Activated CD8-positive, alpha-beta T cell treated with anti-CD3 and anti-CD28 coated beads for 36 hours (primary cell): ENCODE measurements at places on chromosomes 3 and 15. TPM values are rescaled to one million over a fixed set of nuclear protein-coding genes. Genes with fewer than 3 reads are reported as not detected.
A peak's percentile ranks its signal among the peaks of the same experiment; 100 is the strongest.

Gene RTP2
- total RNA-seq, result not detected

Gene DAZL
- not detected for total RNA-seq

Gene SAMMSON
- not detected for total RNA-seq

Gene NMD3
- total RNA-seq, result 73.0 TPM

Gene NSUN3
- 15.5 TPM for total RNA-seq

Gene WDR93
- total RNA-seq, result not detected

Gene SEMA3B
- 2.3 TPM for total RNA-seq

Gene ZIC4
- total RNA-seq, result not detected

GRCh38 chr3:157237886-157238285 is 77.9 kb upstream of the CCNL1 start:
- no peak for DNase-seq
- no peak overlapping the region for H3K27ac ChIP-seq
- no peaks in the 10 kb centered on the region for H3K27me3 ChIP-seq
- H3K4me3 ChIP-seq, result no peak overlapping the region
- peaks cover 5% of the 10 kb centered on the region for H3K4me1 ChIP-seq
- no peaks in the 10 kb centered on the region for H3K36me3 ChIP-seq

GRCh38 chr15:37149146-37149545 is 48.8 kb upstream of the MEIS2 start:
- H3K27ac ChIP-seq, result no peak overlapping the region
- H3K4me1 ChIP-seq, result no peaks in the 10 kb centered on the region
- peaks cover 3% of the 10 kb centered on the region for H3K27me3 ChIP-seq
- DNase-seq, result no peak

GRCh38 chr3:52507359-52507758 is 12.2 kb downstream of the STAB1 start:
- no peaks in the 10 kb centered on the region for H3K27me3 ChIP-seq
- no peaks in the 10 kb centered on the region for H3K36me3 ChIP-seq
- H3K4me3 ChIP-seq, result no peak overlapping the region
- H3K4me1 ChIP-seq, result no peaks in the 10 kb centered on the region

GRCh38 chr3:136166507-136166906 is 29.6 kb downstream of the MSL2 start:
- no peaks in the 10 kb centered on the region for H3K27me3 ChIP-seq
- H3K27ac ChIP-seq, result peak overlapping the region; percentile 57
- no peak overlapping the region for H3K4me3 ChIP-seq
- H3K36me3 ChIP-seq, result peaks cover 31% of the 10 kb centered on the region
- DNase-seq, result no peak

DNA sequence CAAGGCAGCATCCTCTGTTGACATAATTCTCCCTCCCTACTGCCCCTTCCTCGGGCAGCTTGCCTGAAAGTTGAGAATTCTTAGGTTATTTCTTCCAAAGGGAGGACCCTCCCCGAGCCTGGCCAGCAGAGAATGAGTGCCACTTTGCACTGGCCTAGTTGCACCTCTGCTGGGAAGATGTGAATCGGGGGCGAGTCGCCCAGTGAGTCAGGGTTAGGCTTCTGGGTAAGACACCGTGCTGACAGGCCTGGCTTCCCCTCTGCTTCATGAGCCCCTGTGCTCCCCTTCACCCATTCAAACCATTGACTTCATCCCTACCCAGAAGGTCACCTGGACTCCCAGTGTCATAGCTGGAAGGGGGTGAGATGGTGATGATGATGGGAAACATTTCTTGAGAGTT is 82.3 kb downstream of the AAGAB start:
- H3K4me3 ChIP-seq, result no peak overlapping the region
- H3K36me3 ChIP-seq, result peaks cover 16% of the 10 kb centered on the region
- no peaks in the 10 kb centered on the region for H3K27me3 ChIP-seq
- peak; percentile 37 for DNase-seq

GRCh38 chr3:140406655-140407054 is 271.2 kb upstream of the TRIM42 start:
- H3K4me1 ChIP-seq, result no peaks in the 10 kb centered on the region
- DNase-seq, result no peak
- no peak overlapping the region for H3K4me3 ChIP-seq
- no peak overlapping the region for H3K27ac ChIP-seq

GRCh38 chr15:40941068-40941527 is 12.0 kb downstream of the DLL4 start:
- peaks cover 32% of the 10 kb centered on the region for H3K4me1 ChIP-seq
- DNase-seq, result no peak
- no peaks in the 10 kb centered on the region for H3K36me3 ChIP-seq
- peak overlapping the region; percentile 18 for H3K27ac ChIP-seq

GRCh38 chr15:70792171-70792573 is 28.8 kb upstream of the UACA start:
- no peaks in the 10 kb centered on the region for H3K4me1 ChIP-seq
- no peak overlapping the region for H3K4me3 ChIP-seq
- no peak overlapping the region for H3K27ac ChIP-seq
- DNase-seq, result no peak

DNA sequence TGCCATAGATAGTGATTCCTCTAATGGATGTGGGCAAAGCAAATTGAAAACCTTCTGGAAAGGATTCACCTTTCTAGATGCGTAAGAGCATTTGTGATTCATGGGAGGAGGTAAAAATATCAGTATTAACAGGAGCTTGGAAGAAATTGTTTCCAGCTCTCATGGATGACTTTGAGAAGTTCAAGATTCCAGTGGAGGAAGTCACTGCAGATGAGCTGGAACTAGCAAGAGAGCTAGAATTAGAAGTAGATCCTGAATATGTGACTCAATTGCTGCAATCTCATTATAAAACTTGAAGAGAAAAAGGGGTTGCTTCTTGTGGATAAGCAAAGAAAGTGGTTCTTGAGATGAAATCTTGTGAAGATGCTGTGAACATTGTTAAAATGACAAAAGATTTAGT is 88.0 kb upstream of the ACKR4 start:
- H3K27me3 ChIP-seq, result no peaks in the 10 kb centered on the region
- no peak for DNase-seq
- H3K4me1 ChIP-seq, result no peaks in the 10 kb centered on the region

GRCh38 chr3:155946178-155946577 is 75.7 kb downstream of the GMPS start:
- no peak overlapping the region for H3K27ac ChIP-seq
- H3K4me3 ChIP-seq, result no peak overlapping the region
- no peak for DNase-seq
- peaks cover 10% of the 10 kb centered on the region for H3K36me3 ChIP-seq
- H3K27me3 ChIP-seq, result no peaks in the 10 kb centered on the region
- H3K4me1 ChIP-seq, result no peaks in the 10 kb centered on the region

DNA sequence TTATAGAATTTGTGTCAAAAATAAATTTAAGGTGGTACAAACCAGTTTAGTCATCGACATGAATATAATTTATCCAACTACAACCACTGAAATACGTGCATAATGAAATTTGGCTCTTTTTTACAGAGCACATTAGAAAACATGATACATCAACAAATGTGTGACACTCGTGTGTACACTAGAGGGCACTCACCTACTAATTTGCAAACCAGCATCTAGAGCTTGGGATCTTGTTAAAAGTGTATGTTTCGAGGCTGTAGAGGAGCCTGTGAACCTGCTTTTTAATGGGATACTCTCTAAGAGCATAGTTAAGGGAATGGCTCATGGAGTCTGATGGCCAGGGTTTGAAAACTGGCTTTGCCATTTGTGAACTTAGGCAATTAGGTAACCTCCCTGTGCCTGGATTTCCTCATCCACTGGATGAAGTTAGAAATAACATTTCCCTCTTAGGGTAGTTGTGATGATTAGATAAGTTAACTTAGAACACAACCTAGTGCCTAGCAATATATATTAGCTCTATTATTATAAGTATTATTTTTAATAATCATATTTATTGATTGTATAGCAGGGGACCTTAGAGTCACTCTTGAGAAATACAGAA is 8.8 kb upstream of the CPOX start:
- no peaks in the 10 kb centered on the region for H3K36me3 ChIP-seq
- H3K27me3 ChIP-seq, result peaks cover 3% of the 10 kb centered on the region
- H3K4me3 ChIP-seq, result no peak overlapping the region
- peak; percentile 41 for DNase-seq
- H3K4me1 ChIP-seq, result peaks cover 3% of the 10 kb centered on the region

GRCh38 chr3:158152186-158152585 is 42.3 kb downstream of the RSRC1 start:
- H3K27ac ChIP-seq, result no peak overlapping the region
- no peak overlapping the region for H3K4me3 ChIP-seq
- H3K4me1 ChIP-seq, result peaks cover 16% of the 10 kb centered on the region
- H3K36me3 ChIP-seq, result peaks cover 25% of the 10 kb centered on the region

- no peaks in the 10 kb centered on the region for H3K36me3 ChIP-seq
- no peak overlapping the region for H3K4me3 ChIP-seq
- H3K27me3 ChIP-seq, result no peaks in the 10 kb centered on the region
- peak overlapping the region; percentile 92 for H3K27ac ChIP-seq
Measured at GRCh38 chr15:28889346-28889745, 3.6 kb downstream of the APBA2 start.

DNA sequence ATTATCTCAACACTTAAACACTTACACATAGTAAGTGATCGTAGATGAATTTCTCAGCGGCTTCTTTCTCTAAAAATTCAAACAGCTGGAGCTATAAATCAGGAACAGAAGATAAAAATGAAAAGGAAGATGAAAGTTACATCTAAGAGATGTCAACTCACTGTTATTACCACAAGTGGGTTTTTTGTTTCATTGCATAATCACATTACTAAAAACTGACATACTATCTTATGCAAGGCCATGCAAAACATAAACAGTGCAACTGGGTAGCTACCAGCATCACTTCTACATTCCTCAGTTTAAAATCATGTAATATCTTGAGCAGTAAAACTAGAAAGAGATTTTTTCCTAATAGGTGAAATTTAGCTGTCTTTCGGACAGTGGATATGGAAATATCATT is 14.9 kb downstream of the MINDY4B start:
- H3K27ac ChIP-seq, result no peak overlapping the region
- no peaks in the 10 kb centered on the region for H3K36me3 ChIP-seq
- H3K4me3 ChIP-seq, result no peak overlapping the region
- no peak for DNase-seq

DNA sequence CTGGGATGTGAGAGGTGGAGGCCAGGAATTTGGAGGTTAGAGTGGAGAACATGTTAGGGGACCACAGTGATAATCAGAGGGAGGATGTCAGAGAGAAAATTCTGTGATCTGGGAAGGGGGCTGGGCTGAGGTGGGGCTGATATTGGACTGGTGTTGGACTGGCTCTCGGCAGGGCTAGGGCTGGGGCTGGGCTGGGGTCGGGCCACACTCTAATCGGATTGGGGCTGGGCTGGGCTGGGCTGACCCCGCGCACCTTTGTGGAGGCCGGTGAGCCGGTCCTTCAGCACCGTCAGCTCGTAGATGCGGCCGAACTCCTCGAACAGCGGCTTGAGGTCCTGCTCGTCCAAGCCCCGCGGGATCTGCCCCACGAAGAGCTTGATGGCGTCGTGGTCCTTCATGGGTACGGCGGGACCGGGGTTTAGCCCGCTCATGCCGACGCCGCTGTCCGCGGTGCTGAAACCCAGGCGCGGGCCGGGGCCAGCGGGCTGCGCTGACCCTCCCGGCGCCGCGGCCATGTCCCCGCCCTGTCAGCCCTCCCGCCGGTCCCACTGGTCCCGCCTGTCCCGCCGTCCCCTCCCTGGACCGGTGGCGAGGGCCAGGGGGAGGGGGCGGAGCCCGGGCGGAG is 485 bp downstream of the CELF6 start:
- peak overlapping the region; percentile 10 for H3K27ac ChIP-seq
- peaks cover 11% of the 10 kb centered on the region for H3K27me3 ChIP-seq
- DNase-seq, result peak; percentile 47

GRCh38 chr15:29244123-29244522 is 25.5 kb downstream of the NSMCE3 start:
- no peaks in the 10 kb centered on the region for H3K4me1 ChIP-seq
- DNase-seq, result no peak
- H3K4me3 ChIP-seq, result no peak overlapping the region
- no peaks in the 10 kb centered on the region for H3K27me3 ChIP-seq

GRCh38 chr3:18097473-18097872 is 327.7 kb downstream of the SATB1 start:
- H3K36me3 ChIP-seq, result peaks cover 11% of the 10 kb centered on the region
- peaks cover 4% of the 10 kb centered on the region for H3K27me3 ChIP-seq
- H3K27ac ChIP-seq, result no peak overlapping the region

- H3K27ac ChIP-seq, result no peak overlapping the region
- H3K36me3 ChIP-seq, result no peaks in the 10 kb centered on the region
- no peak overlapping the region for H3K4me3 ChIP-seq
- peaks cover 13% of the 10 kb centered on the region for H3K4me1 ChIP-seq
- DNase-seq, result no peak
Measured at GRCh38 chr15:101504866-101505609, 15.5 kb upstream of the PCSK6 start.

GRCh38 chr3:130950641-130951040 is 56.8 kb downstream of the ATP2C1 start:
- no peak overlapping the region for H3K4me3 ChIP-seq
- no peaks in the 10 kb centered on the region for H3K27me3 ChIP-seq
- H3K27ac ChIP-seq, result no peak overlapping the region
- H3K36me3 ChIP-seq, result peaks cover 67% of the 10 kb centered on the region
- peaks cover 20% of the 10 kb centered on the region for H3K4me1 ChIP-seq
